NCI-H446 treated with DMSO at 0.1 percent for 48 hours (cell line): ENCODE measurements at places on chromosomes 1 and 21.

DNA sequence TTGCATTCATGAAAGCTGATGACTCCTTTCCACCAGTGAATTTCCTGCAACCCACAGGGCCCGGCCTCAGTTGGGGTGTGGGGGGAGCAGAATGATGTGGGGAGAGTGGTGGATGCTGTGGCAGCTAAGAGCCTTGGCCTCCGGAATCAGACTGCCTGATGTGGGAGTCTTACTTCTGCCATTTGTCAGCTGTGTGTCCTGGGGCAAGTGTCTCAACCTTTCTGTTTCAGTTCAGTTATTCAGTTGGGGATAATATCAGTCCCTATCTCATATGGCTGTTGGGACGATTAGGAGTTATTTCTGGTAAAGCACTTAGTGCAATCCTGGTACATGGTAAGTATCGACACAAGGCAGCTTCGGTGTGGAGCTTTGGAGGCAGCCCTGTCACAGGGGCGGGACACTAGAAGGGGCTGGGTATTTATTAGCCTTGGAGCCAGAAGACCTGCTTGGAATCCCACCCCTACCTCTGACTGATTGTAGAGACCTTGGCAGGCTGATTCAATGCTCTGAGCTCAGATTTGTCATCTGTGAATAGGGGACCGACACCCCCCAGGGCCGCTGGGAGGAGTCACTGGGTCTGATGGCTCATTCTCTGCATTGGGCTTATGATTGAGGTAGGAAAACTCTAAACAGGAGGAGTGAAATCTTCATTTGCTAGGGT lies 19.6 kb downstream of the ARHGEF10L start:
- no peak for DNase-seq

DNA sequence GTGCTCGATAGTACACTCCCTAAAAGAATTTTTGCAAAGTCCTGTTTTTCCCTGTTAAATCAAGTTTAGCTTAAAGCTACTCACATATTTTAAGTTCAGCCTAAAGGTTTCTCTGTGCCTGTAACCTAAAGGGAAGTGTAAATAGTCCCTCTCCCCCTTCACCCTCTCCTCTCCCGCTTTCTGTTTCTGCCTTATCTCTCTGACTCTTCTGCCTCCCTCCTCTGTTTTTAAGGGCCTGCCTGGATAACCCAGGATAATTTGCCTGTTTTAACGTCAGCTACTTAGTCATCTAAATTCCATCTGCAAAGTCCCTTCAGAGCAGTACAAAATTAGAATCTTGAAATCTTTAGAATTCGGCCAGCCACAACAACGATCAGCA lies 92.6 kb downstream of the NID1 start:
- DNase-seq = no peak

DNA sequence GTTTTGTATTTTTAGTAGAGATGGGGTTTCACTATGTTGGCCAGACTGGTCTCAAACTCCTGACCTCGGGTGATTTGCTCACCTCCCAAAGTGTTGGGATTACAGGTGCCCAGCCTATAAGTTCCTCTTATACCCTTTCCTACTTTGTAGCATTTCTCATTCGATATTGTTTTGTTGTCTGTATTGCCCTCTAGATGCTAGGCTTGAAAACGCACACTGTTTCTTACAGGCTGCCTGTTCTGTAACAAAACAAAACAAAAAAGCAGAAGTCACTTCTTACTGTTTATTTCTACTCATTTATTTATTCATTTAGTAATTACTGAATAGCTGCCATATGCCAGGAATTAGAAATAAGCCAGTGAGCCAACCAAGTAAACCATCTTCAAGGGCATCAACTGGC lies 136.9 kb upstream of the BMP8A start:
- DNase-seq = no peak

DNA sequence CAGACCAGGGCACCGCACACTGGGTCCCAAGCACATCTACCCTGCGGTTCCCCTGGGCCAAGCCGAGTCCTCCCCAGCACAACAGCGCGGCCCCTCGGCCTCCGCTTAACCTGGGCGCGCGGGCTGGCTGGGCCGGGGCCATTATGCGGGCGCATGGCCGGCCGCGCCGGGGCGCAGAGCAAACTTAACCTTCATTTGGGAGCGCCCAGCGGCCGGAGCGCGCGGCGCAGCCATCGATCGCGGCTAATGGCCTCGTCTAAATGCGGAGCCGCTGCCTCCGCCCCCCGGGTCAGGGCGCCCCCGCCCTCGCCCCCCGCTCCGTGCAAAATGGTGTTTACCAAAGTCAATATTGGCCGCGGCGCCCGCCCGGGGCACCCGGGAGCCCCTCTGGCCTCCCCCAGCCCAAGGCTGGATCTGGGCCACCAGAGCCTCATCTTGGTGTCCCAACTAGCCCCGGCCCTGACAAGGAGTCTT lies 272.1 kb downstream of the TRABD2B start:
- DNase-seq = no peak

DNA sequence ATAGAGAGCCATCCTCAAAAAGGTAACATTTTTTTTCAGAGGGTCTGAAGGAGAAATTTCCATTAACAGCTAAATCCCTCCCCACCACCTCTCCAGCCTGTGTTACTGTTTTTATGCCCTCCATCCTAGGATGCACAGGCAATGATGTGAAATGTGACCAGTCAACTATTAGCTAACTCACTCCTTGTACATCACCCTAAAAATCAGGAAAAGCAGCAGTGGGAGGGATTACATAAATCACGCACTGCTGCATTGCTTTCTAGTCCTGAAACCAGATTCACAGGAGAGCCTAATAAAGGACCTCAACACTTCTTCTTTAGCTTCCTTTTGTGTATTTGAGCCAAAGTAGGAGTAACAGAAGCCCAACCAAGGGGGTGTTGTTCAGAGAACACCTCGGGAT lies 66.3 kb downstream of the LMO4 start:
- DNase-seq = no peak

DNA sequence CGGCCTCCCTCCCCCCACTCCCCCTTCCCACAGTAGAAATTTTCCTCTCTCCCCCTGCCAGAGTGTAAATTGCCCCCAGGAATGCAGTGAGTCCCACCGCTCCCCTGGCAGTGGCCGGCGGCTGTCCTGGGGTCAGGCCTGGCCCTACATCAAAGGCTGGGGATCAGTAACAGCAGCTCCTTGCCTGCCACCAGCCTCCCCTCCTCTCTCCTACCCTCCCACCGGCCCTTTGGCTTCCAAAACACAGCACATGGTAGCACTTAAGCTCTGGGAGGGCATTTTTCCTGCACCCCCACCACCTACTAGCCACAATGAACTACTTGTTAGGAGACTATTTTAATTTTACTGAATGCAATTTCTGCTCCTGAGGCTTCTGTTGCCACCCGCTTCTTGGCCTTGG lies 9.0 kb upstream of the COL8A2 start:
- DNase-seq = no peak

- no peak for DNase-seq
Observed at GRCh38 chr1:246221485-246222255, 285.4 kb downstream of the SMYD3 start.

DNA sequence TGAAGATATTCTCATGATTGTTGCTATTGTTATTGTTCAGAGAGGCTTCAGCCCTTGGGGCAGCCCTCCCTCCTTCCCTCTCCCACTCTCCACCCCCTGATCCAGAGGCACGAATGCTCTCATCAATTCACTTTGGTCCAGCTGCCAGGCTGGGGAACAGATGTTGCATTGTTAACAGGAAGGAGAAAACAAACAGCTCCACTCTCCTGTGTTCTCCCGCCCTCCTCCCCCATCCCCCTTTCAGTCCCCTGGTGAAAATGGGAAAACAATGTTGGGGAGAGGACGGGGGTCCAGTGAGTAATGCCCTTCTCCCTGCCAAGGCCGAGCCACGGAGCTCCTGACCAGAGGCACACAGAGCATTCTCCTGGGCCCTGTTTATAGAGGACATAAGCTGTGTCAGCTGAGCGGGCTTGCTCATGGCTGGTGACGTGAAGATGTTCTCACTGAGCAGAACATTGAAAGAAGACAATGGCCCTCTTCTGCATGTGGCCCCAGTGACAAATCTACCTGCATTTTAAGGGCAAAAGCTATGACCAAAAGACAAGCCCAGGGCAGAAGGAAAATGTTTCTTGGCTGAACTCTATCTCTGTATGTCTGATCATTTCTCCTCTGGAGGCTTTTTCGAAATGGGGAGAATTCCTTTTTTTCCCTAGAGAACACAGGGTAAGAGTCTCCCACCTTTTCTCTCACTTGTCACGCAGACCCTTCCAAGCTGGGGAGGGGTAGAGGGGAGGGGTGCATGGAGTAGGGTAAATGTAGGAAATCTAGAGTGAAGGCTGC lies 111.7 kb downstream of the GLUL start:
- no peak for DNase-seq

DNA sequence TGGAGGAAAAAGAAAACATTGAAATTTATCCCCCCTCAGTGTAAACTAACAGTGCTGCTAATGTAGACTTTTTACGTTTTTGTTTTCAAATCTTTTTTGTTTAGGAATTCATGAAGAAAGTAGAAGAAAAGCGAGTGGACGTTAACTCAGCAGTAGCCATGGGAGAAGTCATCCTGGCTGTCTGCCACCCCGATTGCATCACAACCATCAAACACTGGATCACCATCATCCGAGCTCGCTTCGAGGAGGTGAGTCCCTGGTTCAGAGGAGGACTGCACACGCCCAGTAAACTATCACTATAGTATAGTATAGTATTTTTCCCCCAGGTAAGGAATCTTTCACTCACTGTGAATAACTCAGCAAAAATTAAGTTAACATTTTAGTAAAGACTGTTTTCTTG lies 37.8 kb upstream of the BMP8A start:
- DNase-seq = no peak

DNA sequence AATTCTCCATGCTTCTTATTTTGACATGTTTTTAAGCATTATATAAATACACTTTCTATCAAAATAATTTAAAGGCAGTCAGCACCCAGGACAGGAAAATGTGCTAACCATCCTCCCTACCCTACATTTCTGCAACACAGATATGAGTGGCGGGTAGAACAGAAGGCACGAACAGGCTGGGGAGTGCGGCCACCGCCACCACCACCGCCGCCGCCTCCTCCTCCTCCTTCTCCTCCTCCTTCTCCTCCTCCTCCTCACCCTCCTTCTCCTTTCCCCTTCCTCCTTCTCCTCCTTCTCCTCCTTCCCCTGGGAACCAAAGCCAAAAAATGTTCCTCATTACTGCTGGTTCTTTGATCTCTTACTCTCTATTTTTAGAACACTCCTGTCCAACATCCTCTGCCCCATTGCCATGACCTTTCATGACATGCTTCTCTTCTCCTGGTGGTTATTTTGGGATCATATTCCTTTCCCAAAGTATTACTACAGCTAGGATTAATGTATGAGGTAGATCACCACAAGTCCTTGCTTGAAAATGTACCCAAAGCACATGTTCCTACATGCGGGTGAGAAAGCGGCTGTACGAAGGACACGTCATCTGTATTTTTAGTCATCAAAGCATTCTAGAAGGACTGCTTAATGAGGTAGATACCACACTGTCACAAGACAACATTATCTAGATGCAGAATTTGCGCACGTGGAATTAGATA lies 24.5 kb upstream of the CCN1 start:
- DNase-seq = no peak

DNA sequence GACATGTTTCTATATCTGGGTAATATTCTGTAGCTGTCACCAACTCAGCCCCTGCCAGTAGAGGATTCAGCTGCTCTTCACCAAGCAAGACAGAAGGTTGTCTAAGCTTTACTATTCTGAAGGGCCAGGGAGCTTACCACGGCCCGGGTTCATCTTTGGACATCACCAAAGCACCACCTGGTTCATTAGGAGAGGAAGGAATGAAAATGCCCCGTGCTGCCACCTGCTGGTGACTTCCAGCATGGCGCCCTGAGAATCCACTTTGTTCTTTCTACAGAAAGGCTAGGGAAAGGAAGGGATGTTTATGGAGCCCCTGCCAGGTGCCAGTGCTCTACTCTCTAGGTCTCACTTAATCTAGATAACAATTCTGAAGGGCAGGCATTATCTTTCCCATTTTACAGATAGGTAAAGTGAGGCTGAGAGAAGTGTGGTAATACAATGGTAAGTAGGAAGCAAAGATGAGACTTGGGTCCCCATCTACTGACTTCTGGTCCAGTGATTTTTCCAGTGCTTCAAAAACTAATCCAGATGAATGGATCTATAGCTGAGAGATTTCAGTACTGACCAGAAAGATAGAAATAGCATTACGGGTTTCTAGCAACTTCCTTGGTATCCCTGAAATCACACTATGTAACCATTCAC lies 79.5 kb downstream of the BEND5 start:
- DNase-seq = no peak

- DNase-seq = no peak
Observed at GRCh38 chr1:13564073-13564472, 19.6 kb upstream of the PDPN start.

DNA sequence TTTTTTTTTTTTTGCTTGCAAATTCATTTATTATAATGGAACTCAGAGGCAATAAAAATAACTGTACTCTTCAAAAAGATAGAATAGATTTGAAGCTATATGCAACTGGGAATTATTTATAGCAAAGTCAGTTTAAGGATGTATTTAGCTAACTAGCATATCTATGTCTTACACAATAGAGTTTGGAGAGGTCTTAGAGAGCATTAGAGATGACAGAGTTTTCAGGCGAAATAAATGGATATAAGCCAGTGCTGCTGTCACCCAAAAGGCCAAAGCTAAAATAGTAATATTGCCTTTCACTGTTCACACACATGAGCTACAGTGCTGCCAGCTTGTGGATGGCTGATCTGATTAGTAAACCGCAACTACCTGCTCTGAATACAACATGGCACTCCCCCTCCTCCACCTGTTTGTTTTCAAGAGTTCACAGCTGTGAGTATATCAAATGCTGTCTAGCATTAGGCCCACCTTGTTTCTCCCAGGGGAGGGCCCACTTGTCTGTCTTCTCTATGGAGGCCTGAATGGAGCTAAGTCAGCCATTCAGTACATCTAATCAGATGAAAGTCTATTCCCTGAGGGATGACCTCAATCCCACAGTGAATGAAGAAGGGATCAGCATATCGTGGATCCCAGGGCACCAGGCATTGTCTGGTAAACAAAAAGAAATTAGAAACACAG lies 25.2 kb upstream of the SSX2IP start:
- DNase-seq = no peak
